Activated T-cell treated with anti-CD3 and anti-CD28 coated beads for 4 hours (primary cell): ENCODE measurements at places on chromosomes 4 and X.

- no peak for DNase-seq
Observed at GRCh38 chr4:15542760-15543159, 73.1 kb downstream of the CC2D2A start.

DNA sequence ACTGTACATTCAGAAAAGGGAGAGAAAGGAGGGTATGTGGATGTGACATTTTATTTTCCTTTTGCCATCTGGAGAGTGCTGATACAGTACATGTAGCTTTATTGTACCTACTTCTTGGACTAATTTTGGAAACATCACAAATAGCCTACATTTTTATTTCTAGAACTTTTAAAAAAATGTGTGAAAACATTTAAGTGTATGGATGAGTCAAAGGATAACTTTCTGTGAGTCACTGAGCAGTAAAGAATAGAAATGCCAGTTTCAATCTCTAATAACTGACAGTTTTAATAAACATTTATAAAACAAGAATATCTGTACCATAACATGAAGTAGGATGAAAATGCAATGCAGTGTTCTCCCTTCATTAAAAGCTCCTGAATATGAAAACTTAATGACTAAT, 374.4 kb upstream of the NWD2 start:
- DNase-seq, result no peak

- DNase-seq, result no peak
Observed at GRCh38 chr4:82708982-82709381, 89.6 kb downstream of the SCD5 start.

DNA sequence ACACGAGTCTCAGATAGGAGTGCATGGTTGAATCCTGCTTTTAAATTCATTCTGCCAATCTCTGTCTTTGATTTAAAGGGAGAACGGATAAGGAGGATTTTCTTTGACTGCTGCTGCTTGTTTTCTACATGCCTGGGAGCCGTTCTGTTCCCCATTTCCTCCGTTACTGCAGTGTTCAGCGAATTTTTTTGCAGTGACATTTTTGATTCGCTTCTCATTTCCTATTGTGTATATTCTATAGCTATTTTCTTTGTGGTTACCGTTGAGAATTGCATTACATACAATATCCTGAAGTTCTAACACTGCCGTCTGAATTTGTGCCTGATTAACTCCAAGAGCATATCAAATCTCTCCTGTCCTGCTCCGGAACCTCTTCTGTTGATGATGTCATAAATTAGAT, 14.8 kb upstream of the MAEA start:
- no peak for DNase-seq

DNA sequence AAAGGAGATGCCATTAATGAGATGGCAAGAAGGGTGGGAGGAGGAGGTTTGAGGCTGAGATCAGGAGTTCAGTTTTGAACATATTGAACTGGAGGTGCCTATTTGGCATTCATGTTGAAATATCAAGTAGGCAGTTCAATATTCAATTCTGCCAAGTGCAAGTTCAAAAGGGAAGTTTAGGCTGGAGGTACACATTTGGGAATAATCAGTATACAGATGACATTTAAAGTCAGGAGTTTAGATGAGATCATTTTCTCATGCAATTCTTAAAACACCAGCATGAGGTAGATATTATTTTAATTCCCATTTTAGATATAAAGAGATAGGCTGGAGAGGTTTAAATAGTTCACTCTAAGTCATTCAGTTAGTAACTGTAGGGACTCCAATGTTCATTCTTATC, 26.1 kb downstream of the COQ2 start:
- DNase-seq, result no peak

DNA sequence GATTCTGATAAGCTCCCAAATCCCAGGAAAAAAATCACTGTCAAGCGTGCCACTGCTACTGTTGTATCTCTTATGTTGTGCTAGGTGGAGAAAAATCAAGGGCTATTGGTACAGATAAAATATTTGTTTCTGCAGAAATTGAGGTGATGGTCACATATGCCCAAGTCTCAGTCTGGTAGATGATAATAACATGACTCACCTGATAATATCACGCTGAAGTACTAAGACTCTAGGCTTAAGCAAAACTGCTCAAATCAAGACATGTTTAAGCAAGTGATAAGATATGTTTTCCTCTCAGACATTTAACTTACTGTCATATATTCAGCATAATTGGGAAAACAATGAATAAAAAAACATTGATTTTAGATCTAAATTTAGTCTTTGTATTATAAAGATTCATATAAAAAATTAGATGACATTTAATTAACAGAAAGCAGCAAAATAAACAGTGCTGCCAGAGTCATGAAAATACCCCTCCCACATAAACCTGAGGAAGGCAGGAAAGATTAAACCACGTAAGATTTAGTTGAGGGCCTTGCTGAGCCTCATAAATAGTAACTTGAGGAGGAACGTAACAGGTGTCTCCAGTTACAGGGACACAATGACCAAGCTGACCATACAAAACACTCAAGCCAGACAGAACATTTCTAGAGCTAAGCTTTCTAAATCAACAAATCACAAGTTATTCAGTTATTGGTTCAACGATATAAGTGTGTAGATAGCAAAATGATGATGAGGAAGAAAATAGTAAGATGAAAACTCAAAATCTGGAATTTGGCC, 143.5 kb downstream of the CHM start:
- DNase-seq, result no peak

DNA sequence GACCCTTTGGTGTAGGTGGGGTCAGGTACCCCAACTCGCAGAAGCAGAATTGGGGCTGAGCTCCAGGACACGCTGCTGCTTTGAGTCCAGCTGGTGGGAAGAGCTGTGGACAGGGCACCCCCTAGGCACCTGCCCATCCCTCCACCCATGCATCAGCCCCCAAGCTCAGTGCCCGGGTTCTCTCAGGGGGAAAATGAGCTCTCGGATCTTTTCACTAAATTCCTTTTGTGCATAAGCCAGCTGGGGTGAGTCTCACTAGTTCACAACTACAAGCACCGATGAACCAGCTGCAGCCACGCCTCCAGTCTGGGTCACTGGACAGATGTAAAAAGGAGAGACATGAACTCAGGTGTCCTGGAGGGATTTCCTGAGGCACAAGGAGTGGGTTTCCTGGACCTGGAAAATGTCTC, 286.8 kb downstream of the CRLF2 start:
- no peak for DNase-seq

- no peak for DNase-seq
Observed at GRCh38 chrX:105821471-105822121, 743 bp upstream of the NRK start.

- DNase-seq, result no peak
Observed at GRCh38 chrX:120668357-120668756, 38.5 kb upstream of the C1GALT1C1 start.

- DNase-seq, result no peak
Observed at GRCh38 chrX:136936183-136936549, 55.6 kb upstream of the RBMX start.

- DNase-seq, result no peak
Observed at GRCh38 chrX:70262952-70263567, 3.1 kb upstream of the P2RY4 start.
